NCI-H524 treated with DMSO at 0.1 percent for 48 hours (cell line): ENCODE measurements at places on chromosomes 11 and 22.

DNA sequence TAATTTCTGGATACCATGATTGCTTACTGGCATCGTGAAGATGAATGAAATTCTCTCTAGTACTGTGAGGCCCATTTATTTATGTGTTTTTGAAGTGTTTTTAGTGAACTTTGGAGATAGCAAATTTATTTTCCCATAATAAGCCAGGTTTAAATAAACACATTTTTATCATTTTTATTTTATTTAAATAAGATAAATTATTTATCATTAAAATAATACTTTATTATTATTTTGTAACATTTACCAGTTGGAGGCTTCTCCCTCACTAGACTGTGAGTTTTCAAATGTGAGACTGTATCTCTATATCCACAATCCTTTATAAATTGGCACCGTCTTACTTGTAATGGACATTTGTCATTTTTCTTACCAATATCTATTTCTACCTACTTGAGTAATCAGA is 351.7 kb downstream of the METTL15 start:
- no peak for DNase-seq

DNA sequence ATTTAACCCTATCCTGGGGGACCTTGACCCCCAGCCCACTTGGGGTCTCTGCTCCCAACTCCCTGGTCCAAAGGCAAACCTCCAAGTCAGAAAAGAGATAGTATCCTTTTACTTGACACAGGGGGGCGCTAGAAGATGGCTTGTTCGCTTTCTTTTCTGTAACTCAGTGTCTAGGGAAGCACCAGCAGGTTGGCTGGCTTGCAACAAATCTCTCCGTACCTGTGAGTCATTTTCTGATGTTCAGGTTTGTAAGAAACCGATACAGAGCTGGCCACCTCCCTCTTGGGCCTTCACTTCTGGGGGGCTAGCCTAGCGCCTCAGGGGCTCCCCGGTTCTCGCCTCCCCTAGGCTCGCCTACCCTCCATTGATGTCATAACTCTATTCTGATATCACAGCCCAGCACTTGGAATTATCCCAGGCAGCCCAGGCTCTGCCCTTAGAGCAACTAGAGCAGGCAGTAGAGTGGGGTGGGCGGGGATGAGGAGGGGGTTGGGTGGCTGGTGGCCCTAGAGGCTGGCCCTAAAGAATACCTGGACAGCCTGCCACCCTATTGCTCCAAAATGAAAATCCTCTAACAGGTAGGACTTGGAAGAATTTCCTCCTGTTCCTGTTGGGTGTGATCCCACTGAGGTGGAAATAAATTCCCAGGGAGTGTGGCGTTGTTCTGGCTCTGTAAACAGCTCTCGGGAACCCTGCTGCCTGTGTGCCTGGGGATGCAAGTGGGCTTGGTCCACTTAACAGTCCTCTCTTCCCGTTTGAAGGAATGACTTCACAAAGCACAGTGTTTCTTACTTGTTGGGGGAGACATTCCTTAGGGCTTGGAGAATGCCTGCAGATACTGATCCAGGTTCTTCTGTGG is 69.4 kb downstream of the OSBP2 start:
- no peak for DNase-seq

GRCh38 chr22:17083255-17083654 is 1.5 kb upstream of the IL17RA start:
- DNase-seq, result no peak

DNA sequence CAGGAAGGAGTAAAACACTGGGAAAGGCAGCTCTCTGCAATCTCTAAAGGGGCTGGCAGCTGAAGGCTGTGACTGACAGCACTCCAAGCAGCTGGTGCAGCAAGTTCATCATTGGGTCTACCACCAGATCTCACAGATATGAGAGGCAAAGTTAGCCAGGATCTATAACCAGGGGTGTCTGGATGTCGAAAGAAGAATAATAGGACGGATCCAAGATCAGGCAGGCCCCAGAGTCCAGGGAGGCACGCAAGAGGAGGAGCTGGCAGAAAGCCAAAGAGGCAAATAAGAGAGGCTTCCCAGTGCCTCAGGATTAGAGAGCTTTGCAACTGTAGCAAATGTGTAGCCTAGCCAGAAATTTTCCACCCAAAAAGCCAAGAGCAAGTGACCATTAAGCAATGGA is 77.1 kb downstream of the RBMXL2 start:
- no peak for DNase-seq

DNA sequence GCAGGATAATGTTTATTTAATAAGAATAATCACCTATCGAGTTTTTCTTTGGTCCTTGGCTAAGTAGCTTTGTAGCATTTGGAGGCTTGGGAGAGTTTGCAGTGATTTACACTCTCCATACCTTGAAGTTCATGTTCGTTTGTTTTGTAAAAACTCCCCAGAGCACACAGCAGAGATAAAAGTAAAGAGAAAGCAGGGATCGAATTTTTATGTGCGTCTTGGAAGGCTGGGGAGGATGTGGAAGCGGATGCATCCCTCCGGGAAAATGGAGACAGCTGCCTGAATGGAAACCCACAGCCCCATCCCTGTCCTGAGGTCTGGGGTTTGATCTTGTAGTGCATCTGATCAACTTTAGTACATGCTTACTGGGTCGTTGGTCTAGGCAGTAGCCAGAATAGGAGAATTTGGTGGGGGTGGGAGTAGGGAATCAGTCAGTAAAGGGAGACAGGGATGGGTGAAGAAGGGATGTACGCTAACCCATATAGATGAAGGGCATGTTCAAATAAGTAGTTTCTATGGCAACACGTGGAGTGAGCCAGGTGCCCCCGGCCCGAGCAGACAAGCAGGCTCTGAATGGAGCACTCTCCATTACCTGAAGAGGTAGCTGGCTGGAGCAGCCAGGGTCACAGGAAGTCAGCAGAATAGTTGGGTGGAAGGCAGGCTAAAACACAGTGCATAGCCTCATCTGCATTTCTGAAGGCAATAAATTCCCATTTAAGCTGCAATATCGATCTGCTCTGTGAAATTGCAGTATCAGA is 147.8 kb downstream of the COMMD9 start:
- no peak for DNase-seq

DNA sequence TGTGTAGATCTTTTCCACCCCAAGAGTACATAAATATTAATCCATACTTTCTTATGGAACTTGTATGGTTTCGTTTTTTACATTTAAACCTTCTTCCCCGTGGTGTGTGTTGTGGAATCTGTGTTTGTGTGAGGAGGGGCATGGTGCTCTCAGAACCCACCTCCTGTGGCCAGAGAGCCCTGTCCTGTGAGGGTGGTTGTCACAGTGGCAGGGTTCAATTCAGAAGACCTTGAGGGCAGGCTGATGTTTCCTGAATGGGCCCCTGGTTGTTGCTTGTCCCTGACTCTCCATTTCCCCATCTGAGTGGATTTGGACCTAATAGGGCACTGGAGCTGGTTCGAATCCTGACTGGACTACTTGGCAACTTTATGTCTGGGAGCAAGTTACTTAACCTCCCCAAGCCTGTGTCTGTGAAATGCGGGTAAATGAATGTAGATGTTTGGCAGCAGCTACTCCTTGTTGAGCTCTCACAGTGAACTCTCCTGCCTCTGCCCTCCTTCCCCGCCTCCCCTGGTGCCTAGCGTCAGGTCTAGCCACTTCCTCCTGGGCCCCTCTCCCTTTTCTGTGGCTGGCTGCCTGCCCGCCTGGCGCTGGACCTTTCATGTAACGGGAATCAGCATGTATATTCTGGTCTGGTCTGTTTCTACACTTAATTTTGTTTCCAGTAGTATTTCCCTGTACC is 7.3 kb downstream of the NEAT1 start:
- DNase-seq, result no peak

GRCh38 chr11:84558085-84558905 is 1068.8 kb downstream of the DLG2 start:
- no peak for DNase-seq

DNA sequence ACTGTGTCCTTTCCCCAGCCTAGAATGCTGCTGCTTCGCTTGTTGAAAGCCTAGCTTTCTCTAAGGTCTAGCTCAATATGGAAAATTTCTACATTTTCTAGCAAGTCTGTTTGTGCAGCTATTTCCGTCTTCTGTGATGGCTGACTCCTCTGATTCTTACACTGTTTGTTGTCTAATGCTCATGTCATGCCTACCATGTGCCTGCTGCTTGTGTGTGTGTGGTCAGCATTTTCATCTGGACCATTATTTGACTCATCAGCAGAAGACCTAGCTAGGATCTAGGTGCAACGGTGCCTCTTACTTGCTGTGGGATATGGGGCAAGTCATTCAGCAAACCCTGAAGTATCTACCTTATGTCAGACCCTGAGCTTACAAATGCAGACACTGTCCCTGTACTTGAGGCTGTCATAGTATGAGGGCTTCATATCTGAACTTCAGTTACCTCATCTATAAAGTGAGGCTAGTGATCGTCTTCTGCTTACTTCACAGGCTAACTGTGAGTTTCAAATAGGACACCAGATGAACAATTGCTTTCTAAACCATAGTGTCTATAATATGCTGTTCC is 86.5 kb upstream of the MYO18B start:
- DNase-seq, result no peak

GRCh38 chr22:27720860-27721259 is 80.7 kb downstream of the MN1 start:
- DNase-seq, result no peak

GRCh38 chr11:99554232-99554903 is 533.6 kb downstream of the CNTN5 start:
- DNase-seq, result no peak

GRCh38 chr11:128283451-128283850 is 303.9 kb downstream of the ETS1 start:
- no peak for DNase-seq

GRCh38 chr11:41010361-41011050 is 448.9 kb downstream of the LRRC4C start:
- DNase-seq, result no peak

- no peak for DNase-seq
Observed at GRCh38 chr11:99988471-99988837, 698.6 kb upstream of the ARHGAP42 start.

GRCh38 chr11:61739966-61740365 is 12.5 kb upstream of the MYRF start:
- DNase-seq, result no peak

GRCh38 chr11:129352676-129353075 is 23.0 kb upstream of the BARX2 start:
- no peak for DNase-seq

DNA sequence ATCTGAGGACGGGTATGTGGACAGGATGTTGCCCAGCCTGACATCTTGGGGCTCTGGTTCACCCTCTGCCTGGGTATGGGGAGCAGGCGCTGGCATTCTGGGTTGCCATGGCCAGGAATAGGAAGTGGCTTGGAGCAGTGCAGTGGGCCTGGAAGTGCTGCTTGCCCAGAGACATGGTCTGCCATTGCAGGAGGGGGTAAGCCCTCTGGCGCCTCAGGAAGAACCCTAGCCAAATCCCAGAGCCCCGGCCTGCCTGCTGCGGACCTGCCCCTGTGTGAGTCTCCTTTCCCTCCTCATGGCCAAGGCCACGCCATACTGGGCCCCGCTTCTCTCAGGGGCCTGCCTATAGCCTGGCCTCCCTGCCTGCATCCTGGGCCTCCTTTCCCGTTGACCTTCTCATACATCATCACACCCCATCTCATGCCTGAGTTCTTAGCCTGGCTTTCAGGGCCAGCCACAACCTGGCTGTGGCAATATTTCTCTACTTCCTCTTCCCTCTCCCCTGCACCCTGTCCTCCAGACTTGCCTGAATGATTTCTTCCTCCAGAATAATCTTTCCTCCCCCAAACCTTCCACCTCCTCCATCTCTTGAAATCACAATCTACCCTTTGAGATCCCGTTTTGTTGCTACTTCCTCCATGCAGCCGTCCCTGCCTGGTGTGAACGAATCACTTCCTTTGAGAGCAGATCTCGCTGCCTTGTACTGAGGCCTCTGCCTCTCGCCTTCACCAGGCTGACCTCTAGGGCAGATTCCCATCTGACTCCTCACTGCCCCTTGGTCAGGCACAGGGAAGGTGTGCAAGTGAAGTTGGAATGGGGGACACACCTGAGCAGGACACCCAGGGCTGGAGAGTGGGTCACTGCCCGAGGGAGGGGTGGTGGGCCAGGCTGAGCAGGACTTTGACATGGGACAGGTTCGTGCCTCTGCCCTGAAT is 5.2 kb downstream of the CAPN5 start:
- DNase-seq, result no peak

DNA sequence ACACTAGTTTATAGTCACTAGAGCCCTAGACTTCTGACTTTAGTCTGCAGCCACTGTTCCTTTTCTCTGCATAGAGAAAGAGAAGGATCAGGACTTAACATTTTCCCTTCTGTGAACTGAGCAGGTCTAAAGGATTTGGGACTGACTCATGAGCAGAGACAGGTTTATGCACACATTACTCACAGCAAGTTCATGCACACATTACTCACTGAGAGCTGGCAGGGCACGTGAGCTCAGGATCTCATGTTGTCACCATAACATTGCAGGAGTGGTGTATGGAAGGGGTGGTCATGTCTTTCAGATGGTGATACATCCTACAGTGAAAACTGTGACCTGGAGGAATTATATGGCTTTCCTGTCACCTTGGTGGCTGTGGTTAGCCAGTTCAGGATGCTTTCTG is 56.4 kb downstream of the CEP164 start:
- no peak for DNase-seq

- no peak for DNase-seq
Observed at GRCh38 chr11:7489376-7489775, 4.1 kb downstream of the OLFML1 start.

DNA sequence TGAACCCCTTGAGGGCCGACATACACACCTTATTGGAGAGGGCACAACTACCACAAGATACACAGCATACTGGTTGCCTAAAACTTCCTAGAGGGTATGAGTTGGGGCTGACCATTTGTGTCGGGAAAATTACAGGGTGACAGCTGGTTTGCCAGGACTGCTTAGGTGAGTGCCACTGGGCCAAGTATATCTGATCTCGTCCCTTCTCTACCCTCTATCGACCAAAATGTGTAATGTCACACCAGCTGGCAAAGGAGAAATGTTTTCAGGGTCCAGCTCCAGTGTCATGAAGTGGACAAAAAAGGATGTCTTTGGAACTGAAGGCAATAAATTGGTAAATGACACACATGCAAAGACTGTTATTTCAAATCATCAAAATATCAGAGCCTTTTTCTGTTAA is 126.1 kb downstream of the PGR start:
- no peak for DNase-seq

- no peak for DNase-seq
Observed at GRCh38 chr11:75264356-75264755, 23.8 kb downstream of the TPBGL start.

- DNase-seq, result no peak
Observed at GRCh38 chr11:116865696-116866095, 28.3 kb upstream of the APOA1 start.

GRCh38 chr11:122104341-122104740 is 11.7 kb downstream of the BLID start:
- no peak for DNase-seq

- DNase-seq, result no peak
Observed at GRCh38 chr11:100827934-100828661, 141.0 kb downstream of the ARHGAP42 start.

GRCh38 chr11:62892077-62892922 is 11.6 kb downstream of the SLC3A2 start:
- no peak for DNase-seq

DNA sequence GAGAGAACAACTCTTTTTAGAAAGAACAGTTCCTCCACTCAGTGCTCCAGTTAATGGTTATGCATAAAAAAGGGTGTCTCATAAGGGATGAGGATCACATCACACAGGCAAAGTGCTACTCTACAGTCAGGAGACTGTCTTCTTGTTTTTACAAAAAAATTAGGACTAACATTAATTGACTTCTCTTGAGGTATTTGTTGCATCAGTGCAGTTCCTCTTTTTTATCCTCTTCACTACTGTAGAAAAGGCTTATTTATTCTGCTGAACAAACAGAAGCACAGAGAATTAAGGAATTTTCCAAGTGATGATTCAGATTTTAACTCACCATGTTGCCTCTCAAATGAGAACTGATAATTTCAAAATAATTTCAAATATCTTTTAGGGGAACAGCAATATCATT is 1.9 kb downstream of the MMP8 start:
- DNase-seq, result no peak

- DNase-seq, result no peak
Observed at GRCh38 chr11:20964985-20965384, 295.6 kb downstream of the NELL1 start.
